ENCODE measurements at places on chromosomes 3 and 15.

GRCh38 chr3:186381424-186382216, 19.6 kb upstream of the DGKG start:
- DNase-seq: no peak

- no peak for DNase-seq
Observed at GRCh38 chr3:114852966-114853365, 294.1 kb downstream of the ZBTB20 start.

GRCh38 chr3:88661433-88661824, 446.0 kb upstream of the EPHA3 start:
- DNase-seq: no peak

DNA sequence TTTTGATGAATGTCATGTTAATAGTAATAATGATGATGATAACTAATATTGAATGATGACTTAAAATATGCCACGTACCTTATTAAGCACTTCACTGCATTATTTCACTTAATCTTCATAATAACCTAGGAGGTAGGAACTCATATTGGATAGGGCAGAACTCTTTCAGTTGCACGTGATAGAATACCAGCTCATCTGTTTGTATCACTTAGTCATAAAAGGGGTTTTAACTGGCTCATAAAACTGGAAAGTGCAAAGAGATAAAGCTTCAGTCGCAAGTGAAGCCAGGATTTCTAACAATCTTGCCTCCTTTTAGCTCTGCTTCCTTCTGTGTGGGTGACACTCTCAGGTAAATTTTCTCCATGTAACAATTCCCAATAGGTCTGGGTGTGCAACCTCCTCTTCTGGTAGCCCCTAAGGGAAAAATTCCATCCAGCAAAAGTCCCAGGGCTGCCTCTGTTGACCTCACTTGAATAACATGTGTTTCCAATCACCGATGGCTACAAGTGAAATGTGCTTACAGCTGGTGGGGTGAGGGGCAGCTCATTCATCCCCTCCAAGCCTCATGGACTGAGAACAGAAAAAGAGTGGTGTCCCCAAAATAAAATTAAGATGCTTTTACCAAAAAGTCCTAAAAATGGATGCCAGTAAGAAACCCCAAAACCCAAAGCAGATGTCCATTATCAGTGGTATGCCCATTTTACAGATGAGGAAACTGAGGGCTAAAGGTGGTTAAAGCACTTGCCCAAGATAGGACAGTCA, 9.3 kb downstream of the GXYLT2 start:
- no peak for DNase-seq

DNA sequence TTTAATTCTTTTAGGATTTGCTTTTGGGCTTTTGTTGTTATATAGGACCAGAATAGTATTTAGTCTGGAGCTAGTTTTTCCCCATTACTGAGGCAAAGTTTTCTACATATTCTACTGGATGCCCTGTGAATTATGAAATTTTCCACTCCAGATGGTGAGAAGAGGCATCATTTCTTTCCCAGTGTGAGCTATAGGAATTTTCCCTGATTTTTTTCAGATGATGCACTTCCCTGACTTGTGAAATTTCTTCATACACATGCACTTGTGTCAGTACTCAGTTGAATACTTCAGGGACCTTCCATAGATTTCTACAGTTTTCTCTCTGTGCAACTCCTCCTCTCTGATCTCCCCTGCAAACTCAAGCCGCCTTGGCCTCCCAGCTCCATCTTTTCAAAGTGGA, 73.7 kb upstream of the SLCO2A1 start:
- DNase-seq: no peak

- no peak for DNase-seq
Observed at GRCh38 chr3:132225664-132226063, 91.5 kb upstream of the ACP3 start.

- peak; percentile 74 for DNase-seq
Observed at GRCh38 chr15:40081691-40082194, 26.9 kb downstream of the BMF start.

- DNase-seq: peak; percentile 79
Observed at GRCh38 chr3:167941234-167941995, 154.3 kb downstream of the GOLIM4 start.

DNA sequence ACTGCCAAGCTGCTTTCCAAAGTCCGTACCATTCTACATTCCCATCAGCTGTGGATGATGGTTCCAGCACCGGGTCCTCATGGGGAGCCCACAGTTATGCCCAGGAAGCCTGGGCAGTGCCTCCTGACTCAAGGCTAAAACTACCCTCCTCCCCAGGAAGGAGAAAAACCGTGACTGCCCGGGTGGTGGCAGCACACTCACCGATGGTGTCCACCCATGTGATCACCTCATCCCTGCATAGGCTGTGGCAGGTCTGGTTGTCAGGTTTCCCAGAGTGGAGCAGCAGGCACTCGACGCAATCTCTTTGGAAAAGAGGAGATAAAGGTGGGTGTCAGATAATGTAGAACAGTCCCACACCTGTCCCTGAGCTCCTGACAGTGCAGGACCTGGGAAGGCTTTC, 38.6 kb downstream of the UMPS start:
- peak; percentile 26 for DNase-seq

- no peak for DNase-seq
Observed at GRCh38 chr15:77497942-77498361, 77.3 kb downstream of the HMG20A start.

- DNase-seq: no peak
Observed at GRCh38 chr15:38899300-38899699, 334.7 kb upstream of the RASGRP1 start.

DNA sequence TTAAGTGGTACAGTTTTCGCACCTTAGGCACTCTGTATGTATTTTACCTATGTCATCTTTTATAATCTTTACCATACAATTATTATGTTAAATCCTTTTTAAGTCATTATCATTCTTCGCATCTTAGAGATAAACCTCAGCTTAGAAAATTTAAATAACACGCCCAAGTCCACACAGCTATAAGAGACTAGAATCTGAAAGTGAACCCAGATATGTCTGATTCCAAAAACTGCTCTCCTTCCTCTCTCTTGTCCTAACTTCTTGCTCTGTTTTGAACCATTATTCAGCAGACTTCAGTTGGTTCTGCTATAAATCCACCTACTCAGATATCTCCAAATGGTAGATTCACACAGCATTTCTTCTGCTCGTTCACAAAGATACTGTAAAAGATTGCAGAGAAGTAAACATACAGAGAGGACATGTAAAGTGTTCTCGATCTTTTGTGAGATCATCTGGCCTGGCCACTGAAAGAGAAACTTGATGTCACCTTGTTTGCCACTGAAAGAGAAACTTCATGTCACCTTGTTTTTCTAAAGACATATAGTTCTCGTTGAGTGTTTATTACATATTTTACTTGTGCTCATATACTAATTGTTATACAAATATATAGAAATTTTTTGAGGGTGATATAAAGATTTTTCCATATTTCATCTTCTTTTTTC, 533.2 kb downstream of the GRM7 start:
- no peak for DNase-seq

Data from NB4 (cell line).